ENCODE measurements at places on chromosomes 7 and 10.

GRCh38 chr10:79044846-79045245, 23.9 kb upstream of the ZMIZ1 start:
- no peak for DNase-seq

DNA sequence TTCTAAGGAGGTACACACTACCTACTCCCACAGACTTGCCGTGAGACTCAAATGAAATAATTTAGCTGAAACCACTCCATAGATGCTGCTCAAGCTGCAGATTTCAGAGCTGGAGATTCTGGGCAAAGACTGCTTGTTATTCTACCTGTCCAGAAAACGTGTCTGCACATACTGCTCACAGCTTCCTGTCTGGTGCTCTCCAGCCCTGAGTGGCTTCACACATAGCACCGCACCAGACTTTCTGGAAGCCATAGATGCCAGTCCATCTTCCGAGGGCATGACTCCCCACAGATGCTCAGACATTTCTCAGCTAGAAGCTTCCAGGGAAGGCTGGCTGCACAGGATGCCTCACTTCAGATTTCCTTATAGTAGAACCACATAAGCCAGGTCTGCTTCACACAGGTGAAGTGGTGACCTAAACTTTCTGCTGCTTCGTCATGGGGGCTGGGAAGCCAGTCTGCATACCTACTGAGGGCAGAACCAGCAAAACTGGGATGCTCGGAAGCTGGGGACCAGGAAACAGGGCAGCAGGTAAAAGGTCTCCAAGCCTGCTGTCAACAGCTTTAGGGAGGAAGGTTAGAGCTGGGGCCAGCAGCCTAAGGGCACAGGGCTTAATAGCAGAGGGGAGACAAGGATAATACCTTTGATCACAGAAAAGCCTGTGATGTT, 18.2 kb downstream of the CCDC6 start:
- no peak for DNase-seq

- no peak for DNase-seq
These were observed 3.0 kb downstream of the SMARCD3 start for GRCh38 chr7:151245360-151246101.

DNA sequence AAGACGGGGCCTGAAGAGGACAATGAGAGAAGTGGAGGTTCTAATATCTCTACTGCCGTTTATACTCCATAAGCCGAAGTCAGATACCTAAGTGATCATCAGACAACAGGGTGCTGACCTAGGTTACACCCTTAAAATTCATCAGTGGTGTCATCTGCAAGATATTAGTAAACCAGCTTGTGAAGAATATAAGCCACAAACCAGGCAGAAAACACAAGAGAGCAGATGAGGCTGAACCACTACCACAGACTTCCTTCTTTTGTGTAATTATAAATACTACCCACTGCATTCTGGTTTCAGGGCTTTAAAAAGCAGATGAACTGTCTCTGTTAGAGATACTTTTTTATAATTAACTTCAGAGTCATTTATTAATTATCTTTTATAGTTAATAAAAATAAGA, 69.0 kb upstream of the LRRC17 start:
- no peak for DNase-seq

- no peak for DNase-seq
These were observed 259.5 kb upstream of the LRRN3 start for GRCh38 chr7:110831419-110831818.

DNA sequence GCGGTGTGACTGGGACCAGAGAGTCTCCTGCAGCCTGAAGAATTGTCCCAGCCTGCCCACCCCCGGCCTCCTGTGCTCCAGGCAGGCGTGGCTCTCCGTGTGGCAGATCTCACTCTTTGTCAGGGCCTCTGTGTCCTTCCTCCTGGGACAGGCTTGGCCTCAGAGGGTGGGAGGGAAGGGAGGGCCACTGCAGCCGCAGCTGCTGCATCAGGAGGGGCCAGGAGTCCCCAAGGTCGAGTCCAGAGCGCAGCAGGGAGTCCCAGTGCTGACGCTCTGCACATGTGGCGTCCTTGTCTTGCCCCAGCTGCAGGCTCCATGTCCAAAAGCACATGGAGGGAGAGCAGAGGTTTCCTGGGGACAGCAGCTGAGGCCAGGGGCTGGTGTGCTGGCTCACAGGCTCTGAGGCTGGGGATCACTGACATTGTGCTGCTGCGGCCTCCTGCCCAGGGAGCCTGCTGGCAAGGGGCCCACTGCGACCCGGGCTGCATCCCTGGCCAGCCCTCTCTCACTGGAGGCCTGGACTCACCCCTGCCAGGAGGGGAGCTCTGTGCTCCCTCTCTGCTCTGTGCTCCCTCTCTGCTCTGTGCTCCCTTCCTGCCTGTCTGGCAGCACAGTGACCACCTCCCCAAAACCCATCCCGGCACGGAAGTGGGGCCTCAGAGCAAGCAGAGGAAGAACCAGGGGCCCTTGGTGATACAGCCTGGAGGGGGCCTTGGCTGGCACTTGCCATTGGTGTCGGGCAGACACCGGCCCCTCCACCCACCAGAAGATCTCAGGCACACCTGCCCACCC, 114.6 kb upstream of the RET start:
- no peak for DNase-seq

GRCh38 chr7:42238709-42239366, 1.8 kb upstream of the GLI3 start:
- DNase-seq: no peak
